ENCODE measurements at places on chromosomes 7 and 10.

GRCh38 chr7:69504733-69505420 lies 93.4 kb upstream of the AUTS2 start:
- DNase-seq, result no peak

DNA sequence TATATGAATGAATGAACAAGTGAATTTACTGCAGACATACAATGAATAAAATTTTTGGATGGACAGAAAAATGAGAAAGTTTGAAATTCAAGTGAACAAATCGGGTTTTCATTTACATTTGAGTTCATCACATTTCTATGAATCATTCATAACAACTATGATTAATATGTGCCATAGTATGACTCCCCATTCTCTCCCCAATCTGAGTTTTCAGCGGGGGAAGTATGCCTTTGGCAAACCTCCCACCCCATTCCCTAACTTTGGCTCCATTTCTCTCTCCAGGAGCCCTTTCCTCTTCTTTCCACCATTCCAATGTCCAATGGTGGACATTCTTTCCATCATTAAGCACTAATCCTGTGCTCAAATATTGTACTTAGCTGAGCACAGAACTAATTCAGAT lies 96.8 kb upstream of the LSM8 start:
- no peak for DNase-seq

DNA sequence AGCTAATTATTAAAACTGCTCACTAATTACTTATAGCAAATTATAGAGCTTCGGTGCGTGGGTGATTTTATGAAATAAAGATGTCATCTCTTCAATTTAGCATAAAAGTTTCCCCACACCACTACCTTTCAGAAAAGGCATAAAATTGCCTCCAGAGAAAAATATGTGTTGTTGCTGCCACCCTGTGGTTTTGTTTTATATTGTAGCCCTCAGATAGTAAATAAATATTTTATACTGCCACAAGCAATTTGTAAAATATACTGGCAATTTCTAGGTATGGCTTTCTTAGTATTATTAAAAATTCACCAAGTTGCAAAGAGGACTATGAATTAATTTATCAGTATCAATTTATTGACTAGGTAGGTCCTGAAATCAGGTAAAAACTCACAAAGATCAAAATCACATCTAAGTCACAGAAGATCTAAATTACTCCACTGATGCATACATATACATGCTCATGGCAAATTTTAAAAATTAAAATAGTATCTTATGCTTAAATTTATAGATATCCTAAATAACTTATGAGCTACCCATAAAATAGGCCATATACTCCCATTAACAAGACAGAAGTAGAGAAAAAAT lies 26.5 kb downstream of the ASNS start:
- DNase-seq, result no peak

GRCh38 chr10:125846894-125847293 lies 23.5 kb downstream of the BCCIP start:
- no peak for DNase-seq

DNA sequence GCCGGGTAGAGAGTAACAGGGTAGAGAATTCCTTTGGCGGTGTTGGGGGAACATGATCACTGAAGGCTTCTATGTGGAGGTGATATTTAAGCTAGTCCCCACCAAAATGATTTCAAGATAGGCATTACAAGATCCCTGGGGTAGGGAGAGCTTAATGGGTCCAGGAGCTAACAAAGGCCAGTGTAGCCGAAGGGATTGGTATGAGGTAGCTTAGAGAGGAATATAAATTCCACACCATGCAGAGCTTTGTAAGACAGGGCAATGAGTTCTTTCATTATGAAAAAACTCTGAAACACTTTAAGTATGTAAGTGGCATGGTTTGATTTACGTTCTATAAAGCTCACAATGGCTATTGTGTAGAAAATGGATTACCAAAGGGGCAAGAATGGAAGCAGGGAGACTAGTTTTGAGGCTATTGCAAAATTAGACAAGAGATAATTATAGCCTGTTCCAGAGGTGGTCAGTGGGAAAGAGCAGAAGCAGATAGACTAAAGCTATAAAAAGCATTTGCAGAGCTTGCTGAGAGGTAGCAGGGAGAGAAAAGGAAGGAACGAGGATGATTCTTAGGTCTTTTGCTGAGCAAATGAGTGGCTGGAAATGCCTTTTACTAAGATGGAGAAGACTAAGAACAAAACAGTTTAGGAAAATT lies 119.7 kb upstream of the SLC25A13 start:
- DNase-seq, result no peak
